Stimulated activated CD8-positive, alpha-beta memory T cell treated with anti-CD3 and anti-CD28 coated beads, Interleukin-4, amount 100 ng/mL, for 4 hours (primary cell): ENCODE measurements at places on chromosomes 12 and 14.

- DNase-seq = peak; percentile 44
Measured at GRCh38 chr14:75982266-75983018, 647 bp upstream of the TGFB3 start.

- DNase-seq = no peak
Measured at GRCh38 chr14:58245562-58245961, 919 bp downstream of the PSMA3 start.

DNA sequence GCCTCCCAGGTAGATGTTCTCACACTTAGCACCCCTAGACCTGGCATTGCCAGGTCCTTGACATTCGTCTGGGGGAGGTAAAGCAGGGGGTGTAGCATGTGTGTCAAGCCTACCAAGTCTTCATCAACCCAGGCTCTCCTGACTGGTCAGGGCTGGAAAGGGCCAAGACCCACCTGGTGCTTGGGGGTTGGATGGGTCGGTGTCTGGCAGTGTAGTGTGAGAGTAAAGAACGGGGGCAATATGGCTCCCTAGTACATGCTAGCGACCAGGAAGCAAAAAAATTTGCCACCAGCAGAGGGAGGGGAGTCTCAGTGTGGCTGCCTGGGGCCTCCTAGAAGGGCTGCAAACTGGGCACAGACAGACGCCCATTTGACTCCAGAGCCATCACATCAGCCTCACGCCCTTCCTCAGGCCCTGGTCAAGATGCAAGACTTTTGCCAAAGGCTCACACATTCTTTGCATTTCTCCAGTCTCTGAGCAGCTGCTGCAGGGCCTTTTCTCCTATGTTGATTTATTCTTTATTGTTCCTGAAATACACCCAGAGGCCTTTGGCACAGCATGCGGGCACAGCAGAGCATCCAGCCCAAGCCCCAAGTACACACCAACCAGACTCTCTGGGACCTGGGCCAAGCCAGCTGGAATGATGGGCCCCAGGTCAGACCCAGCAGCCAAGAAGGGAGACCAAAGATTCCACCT, 38.3 kb upstream of the PNMA1 start:
- DNase-seq = no peak

- DNase-seq = no peak
Measured at GRCh38 chr12:114750917-114751316, 66.9 kb upstream of the TBX3 start.

GRCh38 chr12:49969027-49969426, 3.7 kb upstream of the AQP6 start:
- no peak for DNase-seq

DNA sequence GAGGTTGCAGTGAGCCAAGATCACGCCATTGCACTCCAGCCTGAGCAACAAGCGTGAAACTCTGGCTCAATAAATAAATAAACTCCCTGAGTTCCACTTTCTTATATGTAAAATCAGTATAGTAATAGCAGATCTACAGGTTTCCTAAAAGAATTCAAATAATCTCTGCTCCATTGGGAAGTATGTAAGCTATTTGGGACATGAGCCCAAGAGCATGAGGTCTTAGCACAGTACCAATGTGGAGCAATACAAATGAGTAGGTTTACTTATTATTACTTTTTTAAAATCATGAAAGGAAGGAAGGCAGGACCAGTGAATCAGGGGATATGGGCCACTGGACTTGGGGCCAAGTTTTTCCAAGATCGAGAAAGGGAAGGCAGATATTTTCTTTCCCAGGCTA, 216.9 kb upstream of the DIO2 start:
- DNase-seq = no peak
